ENCODE measurements at places on chromosomes 16 and 17.

GRCh38 chr16:53518550-53519416 is 15.8 kb upstream of the AKTIP start:
- DNase-seq, result peak; percentile 56

GRCh38 chr16:82810077-82810476 is 183.3 kb downstream of the CDH13 start:
- no peak for DNase-seq

DNA sequence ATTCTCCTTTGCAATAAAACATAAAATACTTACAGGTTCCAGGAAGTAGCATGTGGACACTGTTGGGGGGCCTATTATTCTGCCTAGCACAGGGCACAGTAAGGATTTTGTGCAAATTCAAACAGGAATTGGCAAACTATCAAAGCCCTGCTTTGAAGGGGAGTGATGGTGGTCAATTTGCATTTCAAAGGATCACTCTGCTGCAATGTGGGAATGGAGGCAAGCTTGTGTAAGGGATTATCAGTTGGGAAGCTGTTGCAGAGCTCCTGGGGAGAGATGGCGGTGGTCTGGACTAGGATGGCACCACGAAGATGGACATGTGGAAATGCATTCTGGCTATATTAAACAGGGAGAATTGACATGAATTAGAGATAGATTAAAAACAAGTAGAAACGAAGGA is 990.7 kb upstream of the RBFOX1 start:
- DNase-seq, result no peak

DNA sequence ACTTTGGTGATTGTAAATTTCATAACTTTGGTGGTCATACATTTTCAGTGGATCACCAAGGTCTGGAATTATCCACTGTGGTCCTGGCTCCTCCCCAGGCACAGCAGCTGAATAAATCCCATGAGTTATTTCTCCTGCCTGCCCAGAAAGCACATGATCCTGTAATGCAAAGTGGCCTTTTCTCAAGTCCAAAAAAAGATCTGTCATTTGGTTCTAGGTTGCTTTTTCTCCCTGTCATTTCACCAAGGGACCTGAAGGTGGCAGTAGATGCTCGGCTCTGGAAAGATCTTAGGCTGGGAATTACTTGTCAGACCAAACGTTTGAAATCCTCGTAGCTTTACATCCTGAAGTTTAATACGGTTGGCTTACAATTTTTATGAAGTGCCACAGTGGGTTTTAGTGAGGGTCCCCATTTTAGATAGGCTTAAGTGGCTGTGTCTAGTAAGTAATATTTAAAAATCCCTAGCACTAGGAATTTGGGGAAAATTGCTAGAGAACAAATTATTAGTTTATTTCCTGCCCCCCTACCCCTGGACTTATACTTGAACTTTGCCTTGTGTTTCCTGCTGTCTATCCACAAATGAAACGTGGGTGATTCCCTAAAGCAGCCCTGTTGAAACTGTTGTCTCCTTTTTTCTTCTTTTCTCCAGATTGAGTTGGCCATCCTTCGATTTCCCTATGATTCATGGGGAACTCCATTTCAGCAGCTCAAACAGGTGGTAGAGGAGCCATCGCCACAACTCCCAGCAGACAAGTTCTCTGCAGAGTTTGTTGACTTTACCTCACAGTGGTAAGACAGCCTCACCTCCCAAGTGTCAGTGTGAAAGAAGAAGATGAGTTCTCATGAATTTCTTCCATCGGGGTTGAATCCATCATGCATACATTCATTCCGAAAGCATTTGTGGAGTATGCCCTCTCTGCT is 111.7 kb downstream of the MAP2K6 start:
- no peak for DNase-seq

DNA sequence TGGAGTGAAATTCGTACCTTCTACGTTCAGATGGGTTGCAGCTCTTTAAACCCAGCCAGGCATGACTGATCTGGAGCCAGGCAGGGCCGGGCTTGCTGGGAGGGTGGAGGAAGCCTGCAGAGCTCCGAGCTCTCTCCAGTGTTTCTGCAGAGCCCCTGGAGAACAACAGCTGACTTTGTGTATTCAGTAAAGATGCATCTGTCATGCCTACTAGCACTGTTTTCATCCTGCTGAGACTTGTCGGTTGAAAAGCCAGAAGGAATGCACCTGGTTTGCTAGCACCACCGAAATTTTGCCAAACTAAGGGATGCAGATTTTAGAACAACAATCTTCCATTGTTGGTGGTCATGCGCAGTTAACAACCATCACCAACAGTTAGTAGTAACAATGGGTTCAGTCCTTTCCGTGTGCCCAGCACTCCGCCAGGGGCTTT is 22.4 kb upstream of the SCNN1B start:
- no peak for DNase-seq

DNA sequence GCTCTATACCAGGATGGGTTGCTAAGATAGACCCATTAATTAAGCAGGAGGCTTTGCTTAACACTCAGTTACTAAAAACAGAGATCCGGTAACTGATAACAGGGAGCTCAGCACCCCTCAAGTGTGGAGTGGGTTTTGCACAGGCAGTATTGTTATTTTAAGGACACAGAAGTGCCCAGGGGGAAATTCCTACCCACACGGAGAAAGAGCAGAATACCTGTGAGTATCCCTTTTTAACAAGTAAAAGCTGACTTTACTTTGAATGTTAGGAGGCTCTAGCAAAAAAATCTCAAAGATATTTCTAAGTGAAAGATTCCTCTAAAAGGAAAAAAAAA is 32.8 kb upstream of the HAS3 start:
- no peak for DNase-seq

DNA sequence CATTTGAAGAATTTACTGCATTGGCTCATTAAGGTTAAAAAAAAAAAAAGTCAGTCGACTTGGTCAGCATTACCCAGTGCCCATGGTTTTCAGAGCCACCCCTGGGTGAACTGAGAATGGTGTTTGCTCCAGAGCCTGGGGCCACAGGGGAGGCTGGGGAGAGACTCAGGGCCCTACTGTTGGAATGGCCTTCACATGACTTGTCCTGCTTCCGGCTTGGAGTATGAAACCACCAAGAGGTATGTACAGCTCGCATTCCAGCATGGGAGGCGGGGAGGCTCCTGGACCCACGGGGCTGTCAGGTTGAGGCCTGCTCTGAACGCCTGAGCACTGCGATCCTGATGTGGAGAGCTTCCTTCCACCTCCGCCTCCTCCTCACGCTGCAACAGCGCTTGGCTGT is 36.8 kb downstream of the MSI2 start:
- no peak for DNase-seq

GRCh38 chr16:82167670-82168069 is 2.4 kb downstream of the MPHOSPH6 start:
- DNase-seq, result no peak

GRCh38 chr17:77419547-77420094 is 278.9 kb downstream of the SEC14L1 start:
- DNase-seq, result no peak

DNA sequence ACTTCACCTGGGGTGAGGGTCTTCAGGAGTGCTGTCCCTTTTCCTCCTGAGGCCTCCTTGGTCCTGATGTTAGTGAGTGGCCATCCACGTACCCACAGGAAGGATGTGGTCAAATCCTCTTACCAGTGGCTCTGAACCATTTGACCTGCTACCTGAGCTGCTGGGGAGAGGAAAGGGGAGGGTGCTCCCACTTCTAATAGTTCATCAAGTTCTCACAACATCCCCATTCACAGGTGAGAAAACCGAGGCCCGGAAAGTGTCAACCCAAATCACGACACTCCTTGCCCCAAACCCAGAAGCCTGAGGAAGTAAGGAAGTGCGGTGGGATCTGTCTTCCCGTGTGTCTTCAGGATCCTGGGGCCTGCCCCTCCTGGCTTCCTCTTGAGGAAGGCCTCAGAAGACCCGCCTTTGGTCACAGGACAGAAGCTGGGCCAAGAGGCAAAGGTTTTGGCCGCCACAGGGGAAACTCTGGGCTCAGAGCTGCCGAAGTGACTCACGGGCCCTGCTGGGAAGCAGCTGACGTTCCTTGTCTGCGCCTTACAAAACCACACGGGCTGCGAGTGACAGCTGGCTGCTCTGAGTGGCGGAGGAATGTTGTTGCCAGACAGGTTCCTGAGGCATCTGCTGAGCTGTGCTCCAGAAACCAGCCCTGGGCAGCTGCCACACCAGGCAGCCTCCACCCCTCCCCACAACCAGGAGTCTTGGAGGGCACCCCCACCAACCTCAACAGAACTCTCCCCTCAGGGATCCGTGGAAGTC is 13.9 kb upstream of the KIFC3 start:
- DNase-seq, result no peak

GRCh38 chr17:74961657-74962350 is 10.8 kb downstream of the HID1 start:
- DNase-seq, result peak; percentile 74

DNA sequence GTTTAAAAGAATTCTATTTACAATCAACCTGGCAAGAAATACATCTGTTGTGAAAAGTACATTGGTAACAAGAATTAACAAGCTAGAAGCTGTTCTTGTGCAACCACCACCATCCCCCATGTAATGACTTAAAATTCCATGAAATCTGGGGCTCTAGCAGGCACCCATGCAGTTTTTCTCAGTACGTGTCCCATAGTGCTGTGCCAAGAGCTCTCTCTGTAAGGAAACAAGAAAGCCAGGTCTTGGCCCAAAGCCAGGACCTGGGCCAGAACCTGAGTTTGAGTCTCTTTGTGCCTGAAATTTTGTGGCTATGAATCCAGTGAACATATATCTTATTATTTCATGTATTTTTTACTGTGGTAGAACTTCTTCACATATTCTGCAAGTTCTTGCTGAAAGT is 46.6 kb downstream of the NUP93 start:
- DNase-seq, result no peak

- no peak for DNase-seq
Observed at GRCh38 chr17:40402668-40403067, 15.0 kb downstream of the TOP2A start.

DNA sequence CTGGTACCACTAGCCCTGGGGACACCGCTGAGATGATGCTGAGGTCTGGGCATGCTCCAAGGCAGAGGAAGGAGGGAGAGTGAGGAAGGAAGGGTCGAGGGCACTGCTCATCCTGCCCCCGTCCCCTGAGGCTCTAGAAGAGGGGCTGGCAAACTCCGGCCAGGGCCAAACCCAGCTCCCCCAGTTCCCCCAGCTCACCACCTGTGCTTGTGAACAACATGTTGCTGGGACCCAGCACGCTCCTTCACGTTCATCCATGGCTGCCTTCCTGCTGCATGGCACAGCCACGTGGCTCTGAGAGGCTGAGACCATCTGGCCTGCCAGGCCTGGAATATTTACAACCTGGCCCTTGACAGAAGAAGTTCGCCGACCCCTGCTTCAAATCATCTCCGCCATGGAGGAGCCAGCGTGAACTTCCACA is 81.2 kb downstream of the RBFOX3 start:
- DNase-seq, result no peak

GRCh38 chr16:81996664-81997509 is 14.4 kb downstream of the SDR42E1 start:
- no peak for DNase-seq

DNA sequence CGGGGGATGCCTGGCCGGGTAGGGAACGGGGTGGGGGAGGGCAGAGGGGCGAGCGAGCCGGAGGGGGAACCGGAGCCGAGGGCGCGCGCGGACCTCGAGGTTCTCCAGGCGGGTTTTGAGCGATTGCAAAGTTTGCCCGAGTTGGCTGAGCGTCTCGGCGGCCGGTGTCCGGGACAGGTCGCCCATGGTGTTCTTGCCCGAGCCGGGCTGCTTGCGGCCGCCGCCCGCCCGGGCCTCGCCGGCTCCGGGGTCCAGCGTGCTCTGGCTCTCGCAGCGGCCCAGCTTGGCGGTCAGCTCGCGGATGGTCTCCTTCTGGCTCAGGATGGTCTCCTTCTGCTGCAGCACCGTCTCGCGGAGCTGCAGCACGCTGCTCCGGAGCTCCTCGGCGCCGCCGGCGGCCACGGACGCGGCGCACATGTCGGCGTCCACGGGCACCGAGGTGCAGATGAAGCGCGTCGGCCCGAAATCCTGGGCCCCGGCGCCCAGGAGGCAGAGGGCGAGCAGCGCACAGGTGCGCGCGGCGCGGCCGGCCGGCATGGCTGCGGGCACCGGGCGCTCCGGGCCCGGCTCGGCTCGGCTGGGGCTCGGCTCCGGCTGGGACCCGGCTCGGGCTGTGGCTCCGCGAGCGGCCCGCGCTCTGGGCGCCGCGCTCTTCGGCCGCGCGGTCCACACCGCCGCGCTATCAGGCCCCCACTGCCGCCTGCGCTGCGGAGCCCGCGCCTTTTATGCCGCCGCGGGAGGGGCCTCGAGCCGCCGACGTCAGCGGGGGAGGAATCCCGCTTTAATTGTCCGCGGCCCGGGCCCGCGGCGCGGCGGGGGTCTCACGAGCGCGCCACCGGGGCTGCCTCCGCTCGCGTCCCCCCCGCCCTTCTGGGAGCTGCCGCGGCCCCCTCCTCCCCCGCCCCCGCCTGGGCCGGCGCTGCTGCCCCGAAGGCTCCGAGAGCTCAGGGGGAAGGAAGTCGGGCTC is at the start of gene NPTX1:
Gene NPTX1, minus strand, starts transcription at position 698 of the 967 bp plus-strand sequence. Its CDS starts 161 bp downstream, at position 537.
- DNase-seq, result no peak

GRCh38 chr17:59550703-59551102 is 14.7 kb upstream of the DHX40 start:
- no peak for DNase-seq

GRCh38 chr17:76050538-76051467 is 21.5 kb downstream of the SRP68 start:
- DNase-seq, result no peak

DNA sequence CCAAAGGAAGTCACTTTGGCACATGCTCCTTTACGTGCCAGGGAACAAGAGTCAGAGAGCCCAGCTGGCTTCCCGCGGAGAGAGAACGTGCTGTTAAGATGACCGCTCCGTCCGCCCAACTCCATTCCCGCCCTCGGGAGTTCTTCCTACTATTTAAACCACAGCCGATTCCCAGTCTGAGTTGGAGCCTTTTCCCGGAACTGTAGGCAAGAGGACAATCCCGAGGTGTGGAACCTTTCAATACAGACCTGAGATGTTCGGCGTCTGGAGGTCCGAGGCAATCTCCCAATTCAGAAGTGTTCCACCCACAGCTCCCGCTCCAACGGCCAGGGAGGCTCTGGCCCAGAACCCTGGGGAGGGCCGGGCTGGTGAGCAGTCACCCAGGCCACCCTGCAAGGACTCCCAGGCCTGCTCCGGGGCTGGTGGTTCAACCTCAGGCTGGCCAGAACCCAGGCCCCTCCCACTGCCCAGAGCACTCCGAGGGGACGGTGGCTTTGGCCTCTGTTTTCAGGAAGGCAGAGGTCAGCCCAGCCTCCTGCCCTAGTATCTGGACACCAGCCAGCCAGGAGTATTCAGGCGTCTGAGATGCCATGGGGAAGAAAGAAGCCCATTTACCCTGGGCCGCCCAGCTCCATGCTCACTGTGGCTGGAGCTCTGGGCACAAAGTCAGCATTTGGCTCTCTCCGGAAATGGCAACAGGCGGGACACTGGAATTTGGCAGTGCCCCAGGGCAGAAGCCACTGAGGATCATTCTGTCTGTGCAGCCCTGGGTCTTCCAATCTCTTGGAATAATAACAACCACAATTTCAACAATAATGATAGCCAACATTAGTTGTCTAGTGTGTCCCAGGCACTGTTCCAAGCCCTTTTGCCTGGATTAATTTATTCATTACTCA is 21.4 kb downstream of the EMP2 start:
- DNase-seq, result no peak
